ENCODE measurements at places on chromosomes 1 and 21.
A peak's percentile ranks its signal among the peaks of the same experiment; 100 is the strongest.

GRCh38 chr1:7454895-7455784 lies 316.0 kb upstream of the VAMP3 start:
- peak; percentile 56 for DNase-seq

GRCh38 chr1:91771717-91772116 lies 114.2 kb downstream of the TGFBR3 start:
- DNase-seq: no peak

DNA sequence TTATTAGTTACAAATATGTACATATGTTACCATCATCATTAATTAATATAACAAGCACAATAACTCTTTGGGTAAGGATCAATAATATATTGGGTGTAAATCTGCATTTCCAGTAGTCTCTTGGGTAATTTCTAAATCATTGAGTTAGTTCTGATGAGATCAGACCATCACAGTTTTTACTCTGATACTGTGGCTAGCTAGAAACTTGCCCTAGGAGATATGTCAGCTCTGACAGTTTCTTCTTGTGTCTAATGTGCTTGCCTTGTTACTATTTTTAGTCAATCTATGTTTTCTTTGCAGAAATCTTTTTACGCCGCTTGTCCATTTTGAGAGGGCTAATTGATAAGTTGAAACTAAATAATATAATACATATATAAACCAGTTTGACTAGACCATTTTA lies 285.6 kb upstream of the ST6GALNAC5 start:
- DNase-seq: no peak

DNA sequence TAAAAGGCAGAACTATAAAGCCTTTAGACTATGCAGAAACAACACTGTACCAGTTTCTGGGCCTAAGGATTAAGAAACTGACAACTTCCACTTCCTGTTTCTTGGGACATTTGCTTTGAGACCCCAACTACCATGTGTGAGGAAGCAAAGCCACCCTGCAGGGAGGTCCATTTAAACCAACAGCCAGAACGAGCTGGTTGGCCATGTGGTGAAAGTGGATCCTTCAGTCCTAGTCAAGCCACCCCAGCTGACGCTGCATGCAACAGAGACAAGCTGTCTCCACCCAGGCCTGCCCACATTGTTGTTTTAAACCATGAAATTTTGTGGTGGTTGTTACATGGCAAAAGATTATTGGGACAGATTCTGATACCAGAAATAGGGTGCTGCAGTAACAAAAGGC lies 31.8 kb upstream of the SLFNL1 start:
- no peak for DNase-seq

DNA sequence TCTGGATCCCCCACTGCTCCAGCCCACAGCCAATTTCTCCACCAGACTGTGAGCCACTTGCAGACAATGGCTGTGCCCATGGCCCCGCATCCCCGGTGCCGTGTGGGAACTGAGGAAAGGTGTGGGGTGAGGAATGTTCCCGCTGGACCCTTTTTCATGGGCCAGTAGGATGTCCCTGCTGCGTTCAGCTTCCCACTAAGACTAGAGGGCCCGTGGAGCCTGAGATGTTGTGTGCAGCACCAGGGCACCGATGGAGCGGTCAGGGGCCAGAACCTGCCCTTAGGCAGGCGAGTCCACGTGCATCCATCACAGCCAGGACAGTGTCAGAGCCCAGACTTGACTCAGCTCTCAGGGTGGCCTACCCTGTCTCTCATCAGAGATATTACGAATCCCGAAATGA lies 105.7 kb upstream of the COL6A1 start:
- no peak for DNase-seq

DNA sequence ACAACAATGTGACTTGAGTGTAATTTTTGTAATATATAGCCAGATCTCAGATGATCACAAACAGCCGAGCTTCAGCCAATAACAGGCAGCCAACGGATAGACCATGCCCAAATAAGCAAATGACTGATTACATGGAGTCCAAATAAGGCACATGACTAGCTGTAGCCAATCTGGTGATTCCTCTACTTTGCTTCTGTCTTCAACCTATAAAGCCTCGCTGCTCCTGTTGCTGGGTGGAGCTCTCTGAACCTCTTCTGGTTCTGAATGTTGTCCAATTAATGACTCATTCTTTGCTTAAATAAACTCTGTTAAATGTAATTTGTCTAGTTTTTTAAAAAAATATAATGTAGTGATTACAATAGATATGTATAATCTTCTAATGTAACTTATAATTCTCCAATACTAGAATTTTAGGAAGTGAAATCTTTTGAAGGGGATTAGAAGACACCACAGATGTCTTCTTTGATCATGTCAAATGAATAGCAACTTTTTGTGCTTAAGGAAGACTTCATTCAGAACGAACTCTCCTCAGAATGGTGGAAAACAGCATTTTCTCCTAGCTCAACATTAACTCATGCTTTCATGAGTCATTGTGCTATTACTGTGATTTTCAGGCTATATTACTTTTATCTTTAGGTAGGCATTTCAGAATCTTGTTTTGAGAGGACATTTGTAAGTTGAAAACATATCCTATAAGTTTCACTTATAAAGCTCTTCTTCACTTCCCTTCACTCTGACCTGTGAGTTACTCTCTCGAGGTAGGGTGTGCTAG lies 857.8 kb upstream of the B3GALT2 start:
- DNase-seq: peak; percentile 17

DNA sequence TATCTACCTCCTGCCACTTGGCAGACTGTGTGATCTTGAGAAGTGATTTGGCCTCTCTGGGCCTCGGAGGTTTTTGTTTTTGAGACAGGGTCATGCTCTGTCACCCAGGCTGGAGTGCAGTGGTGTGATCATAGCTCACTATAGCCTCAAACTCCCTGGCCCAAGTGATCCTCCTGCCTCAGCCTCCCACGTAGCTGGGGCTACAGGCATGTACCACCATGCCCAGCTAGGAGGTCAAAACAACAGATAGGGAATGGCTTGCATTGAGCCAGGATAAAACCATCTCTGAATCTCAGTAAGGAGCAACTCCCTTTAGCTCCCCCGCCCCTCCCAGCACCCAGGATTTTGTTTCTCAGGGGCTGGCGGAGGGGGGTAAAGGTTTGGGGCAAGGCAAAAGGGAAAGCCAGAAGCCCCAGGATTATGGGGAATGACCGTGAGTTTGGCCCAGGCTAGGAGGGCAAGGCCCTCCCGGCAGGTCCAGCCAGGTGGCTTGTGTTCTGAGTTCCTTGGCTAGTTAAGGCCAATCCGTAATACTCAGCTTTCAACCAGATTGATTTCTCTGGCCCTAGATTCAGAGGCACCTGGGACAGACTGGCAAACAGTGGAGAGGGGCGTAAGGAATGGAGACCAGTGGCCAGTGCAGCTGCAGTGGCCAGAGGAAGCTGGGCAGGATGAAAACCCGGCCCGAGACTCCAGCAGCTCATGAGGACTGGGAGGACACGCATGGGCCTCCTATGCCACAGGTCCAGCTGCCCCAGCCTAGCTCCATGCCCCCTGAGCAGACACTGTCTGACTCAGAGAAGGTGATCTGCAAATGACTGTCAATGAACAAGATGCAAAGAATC lies 130.1 kb downstream of the DMRTB1 start:
- DNase-seq: no peak

GRCh38 chr1:198113342-198113750 lies 43.5 kb upstream of the NEK7 start:
- DNase-seq: no peak

GRCh38 chr1:32349211-32349708 lies 13.0 kb downstream of the FAM229A start:
- DNase-seq: peak; percentile 81

GRCh38 chr1:46206399-46206798 lies 3.3 kb downstream of the LURAP1 start:
- no peak for DNase-seq

GRCh38 chr21:34020005-34020847 lies 53.2 kb upstream of the MRPS6 start:
- no peak for DNase-seq

- DNase-seq: no peak
Measured at GRCh38 chr1:78122389-78122788, 76.6 kb downstream of the GIPC2 start.

- DNase-seq: no peak
Measured at GRCh38 chr1:169946206-169946605, 52.5 kb upstream of the SCYL3 start.

DNA sequence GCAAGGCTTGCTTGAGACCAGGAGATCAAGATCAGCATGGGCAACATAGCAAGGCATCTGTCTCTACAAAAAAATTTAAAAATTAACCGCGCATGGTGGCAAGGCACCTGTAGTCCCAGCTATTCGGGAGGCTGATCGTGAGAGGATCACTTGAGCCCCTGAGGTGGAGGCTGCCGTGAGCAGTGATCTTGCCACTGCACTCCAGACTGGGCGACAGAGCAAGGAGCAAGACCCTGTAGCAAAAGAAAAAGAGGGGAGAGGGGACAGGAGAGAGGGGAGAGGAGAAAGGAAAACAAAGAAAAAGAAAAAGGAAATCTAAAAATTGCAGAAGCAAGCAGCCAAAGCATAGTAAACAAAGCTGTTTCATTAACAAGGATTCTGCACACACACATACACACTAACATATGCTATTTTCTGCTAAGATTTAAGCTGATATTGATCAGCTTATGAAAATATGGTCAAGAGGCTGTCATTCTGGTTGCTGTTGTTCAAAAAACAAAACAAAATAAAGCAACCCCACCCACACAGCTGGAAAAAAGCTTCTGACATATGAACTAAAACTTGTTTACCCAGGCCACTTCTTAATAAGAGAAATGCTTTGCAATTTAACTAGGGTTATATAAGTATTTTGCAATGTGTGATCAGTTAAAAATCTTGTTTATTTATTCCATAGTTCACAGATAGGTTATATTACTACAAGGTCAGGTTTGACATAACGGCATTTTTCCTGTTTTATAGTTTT lies 1.8 kb downstream of the ARNT start:
- no peak for DNase-seq

DNA sequence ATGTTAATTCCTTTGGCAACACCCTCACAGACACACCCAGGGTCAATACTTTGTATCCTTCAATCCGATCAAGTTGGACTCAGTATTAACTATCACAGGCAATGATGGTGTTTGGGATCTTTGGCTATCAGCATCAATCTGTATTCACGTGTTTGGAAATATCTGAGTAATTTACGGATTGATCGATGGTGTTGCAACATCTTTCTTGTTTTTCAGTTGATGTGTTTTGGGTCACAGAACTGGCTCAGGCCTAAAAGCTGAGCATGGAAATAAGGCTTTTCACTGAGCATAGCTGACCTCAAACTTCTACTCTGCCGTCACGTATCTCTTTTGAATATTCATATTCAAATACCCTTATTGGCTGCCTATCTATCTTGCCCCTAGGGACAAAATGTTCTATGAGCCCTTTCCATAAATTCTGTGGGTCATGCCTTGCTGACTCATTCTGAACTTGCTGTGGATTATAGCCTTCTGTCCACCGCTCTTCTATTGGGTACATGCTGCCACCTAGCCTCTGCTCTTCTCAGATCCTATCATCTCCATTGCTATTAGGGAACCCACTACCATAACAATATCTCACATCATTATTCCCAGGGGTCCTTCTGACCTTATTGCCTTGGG lies 156.0 kb downstream of the PDE4B start:
- peak; percentile 59 for DNase-seq

GRCh38 chr21:45835301-45836267 lies 146.0 kb upstream of the COL6A1 start:
- DNase-seq: no peak

GRCh38 chr1:67304023-67304422 lies 3.6 kb upstream of the IL12RB2 start:
- no peak for DNase-seq

GRCh38 chr1:7752512-7753417 lies 18.3 kb upstream of the VAMP3 start:
- DNase-seq: peak; percentile 84

GRCh38 chr1:32200226-32201010 lies at the start of gene CCDC28B:
TSS of gene CCDC28B (plus strand) at chr1:32200595. CDS start at chr1:32201936, 1,341 bp downstream.
- peak; percentile 85 for DNase-seq

- no peak for DNase-seq
Measured at GRCh38 chr1:151584780-151585179, 27.1 kb upstream of the SNX27 start.

DNA sequence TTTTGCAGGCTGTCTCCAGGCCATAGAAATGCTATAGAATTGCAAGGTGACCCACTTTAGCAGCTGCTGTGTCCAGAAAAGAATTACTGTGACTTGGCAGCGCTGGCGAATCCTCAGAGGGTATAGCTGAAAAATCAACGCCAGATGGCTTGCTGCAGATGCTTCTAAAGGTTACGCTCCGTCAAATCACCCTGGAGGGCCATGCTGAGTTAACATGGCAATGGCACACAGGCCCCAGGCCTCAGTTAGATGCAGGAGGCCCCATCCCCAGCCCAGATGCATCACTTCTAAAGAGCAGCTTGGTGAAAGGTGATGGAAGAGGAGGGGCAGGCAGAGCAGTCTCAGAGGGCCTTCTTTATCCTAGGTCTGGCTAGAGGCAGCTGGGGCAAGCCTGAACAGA lies 18.0 kb downstream of the KIAA1614 start:
- DNase-seq: no peak

- peak; percentile 89 for DNase-seq
Measured at GRCh38 chr1:60762176-60762575, 320.2 kb upstream of the NFIA start.

DNA sequence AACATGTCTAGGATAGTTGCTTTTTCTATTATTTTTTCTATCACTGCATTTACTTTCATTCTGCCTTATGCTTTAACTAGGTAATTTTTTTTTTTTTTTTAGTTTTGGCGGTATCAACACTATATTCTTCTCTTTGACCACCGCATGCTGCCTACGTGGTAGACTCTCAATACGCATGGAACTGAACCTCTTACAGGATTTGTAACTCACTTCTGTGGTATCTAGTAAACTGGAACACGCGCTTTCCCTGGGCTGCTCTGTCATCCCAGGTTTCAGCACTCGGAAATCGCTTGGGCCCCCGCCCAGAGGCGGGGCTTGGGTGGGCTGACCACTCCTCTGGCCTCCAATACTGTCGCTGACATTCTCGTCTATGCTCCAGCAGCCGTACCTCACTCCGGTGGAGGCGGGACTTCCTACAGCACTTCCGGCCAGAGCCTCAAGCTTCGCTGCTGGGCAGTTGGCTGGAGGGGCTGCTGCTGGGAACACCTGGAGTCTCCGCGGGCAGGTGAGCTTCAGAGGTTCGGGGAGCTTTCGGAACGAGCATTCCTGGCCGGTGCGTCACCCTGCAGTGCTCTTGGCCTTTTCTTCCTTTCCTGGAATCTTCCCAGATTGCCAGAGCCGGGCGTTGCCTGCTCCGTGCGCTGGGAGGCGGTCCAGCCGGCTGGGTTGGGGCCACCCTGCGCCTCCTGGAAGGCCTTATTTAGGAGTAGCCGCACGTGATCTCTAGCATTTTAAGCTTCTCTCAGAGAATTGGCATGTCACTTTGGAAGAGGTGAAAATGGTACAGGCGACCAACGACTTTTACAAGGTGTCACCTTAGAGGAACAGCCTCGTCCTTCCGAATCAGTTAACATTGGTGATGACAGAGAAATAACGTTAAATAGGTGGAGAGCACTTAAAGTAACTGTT lies at the start of gene TBCE:
Gene TBCE, plus strand, starts transcription at position 428 of the 909 bp plus-strand sequence. CDS start 12,623 bp downstream, outside the sequence.
- DNase-seq: peak; percentile 99
